Fibroblast of mammary gland (primary cell): ENCODE measurements at places on chromosomes 1 and 21.
A peak's percentile ranks its signal among the peaks of the same experiment; 100 is the strongest.

- DNase-seq: no peak
Measured at GRCh38 chr1:18954270-18955071, 2.0 kb downstream of the IFFO2 start.

GRCh38 chr1:35773711-35774110 lies 3.9 kb upstream of the CLSPN start:
- no peak for DNase-seq

- DNase-seq: no peak
Measured at GRCh38 chr1:221373795-221374194, 368.1 kb downstream of the DUSP10 start.

DNA sequence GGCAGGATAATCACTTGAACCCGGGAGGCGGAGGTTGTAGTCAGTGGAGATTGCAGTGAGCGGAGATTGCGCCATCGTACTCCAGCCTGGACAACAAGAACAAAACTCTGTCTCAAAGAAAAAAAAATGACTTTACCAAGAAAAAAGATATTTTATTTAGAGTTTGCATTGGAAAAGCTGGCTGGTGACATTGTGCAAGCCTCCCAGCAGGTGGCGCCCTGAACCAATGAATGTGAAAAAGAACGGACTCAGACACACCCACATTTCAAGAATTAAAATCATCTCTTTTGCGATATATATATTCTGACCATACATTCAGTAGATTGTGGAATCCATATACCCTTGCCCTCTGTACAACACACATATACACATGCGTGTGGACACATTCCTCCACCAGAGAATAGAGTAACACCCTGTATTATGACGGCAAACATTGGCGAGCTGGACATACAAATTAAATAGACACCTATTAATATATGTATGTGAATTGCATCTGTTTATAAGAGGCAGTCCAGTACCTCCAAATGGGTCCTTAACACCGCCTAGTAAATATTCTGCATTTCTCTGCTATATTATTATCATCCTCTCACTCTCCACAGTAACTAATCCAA lies 39.0 kb upstream of the CADM3 start:
- peak; percentile 68 for DNase-seq

GRCh38 chr21:45415943-45416611 lies 11.1 kb downstream of the COL18A1 start:
- DNase-seq: no peak

DNA sequence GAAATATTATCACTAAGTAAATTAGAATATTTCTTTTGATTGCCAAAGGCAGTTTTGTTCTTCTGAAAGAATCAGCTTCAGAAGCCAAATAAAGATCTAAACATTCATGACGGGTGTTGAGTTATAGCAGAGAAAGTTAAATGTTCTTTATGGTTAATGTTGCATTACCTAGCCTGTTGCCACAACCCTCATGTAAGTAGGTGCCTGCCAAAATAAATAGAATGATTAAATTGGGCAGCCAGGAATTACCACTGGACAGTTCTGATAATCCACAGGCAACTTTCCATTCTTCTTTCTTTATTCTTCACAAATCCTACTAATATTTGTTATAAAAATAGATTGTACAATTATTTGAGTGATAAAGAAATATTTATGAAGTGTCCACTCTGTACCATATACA lies 217.9 kb upstream of the NRIP1 start:
- peak; percentile 23 for DNase-seq

- no peak for DNase-seq
Measured at GRCh38 chr1:226428791-226429461, 21.0 kb upstream of the PARP1 start.

GRCh38 chr1:79741720-79742421 lies 735.3 kb upstream of the ADGRL4 start:
- DNase-seq: no peak

GRCh38 chr1:23288201-23288600 lies 55.9 kb downstream of the HNRNPR start:
- DNase-seq: no peak

DNA sequence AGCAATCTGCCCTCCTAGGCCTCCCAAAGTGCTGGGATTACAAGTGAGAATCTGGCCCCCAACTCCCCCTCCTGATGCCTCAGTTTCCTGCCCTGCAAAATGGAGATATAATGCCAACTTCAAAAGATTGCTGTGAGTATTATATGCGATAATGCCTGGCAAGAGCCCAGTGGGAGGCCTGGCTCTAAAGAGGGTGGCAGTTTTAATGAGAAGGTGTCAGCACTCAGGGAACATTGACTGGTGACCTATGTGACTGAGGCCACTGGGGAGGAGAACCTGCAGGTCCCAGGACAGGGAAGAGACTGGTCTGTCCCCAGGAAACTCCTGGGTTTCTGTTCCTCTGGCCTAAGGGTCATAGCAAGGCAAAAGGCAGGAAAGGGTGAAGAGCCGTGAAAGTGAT lies 11.0 kb downstream of the HSPG2 start:
- DNase-seq: no peak

- peak; percentile 53 for DNase-seq
Measured at GRCh38 chr1:198157847-198158725, 1.3 kb downstream of the NEK7 start.

GRCh38 chr1:92973203-92973897 lies 12.1 kb upstream of the DIPK1A start:
- no peak for DNase-seq

- DNase-seq: no peak
Measured at GRCh38 chr1:64472805-64473204, 2.9 kb downstream of the CACHD1 start.

DNA sequence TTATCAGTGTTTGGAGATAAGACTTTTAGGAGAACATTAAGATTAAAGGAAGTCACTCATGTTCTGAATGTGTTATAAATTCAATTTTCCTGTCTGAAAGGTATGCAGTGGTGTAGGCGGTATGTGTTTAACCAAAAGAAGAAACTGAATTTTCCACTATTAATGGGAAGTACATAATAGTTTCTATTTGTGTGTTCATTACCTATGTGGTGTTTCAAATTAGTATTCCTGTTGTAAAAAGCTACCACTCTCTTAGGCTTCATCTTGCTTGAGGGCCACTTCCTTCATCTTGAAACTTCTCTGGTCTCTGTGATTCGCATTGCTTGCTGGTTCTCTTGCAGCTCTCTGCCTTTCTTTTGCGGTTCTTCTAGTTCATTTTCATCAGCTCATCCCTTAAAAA lies 123.4 kb downstream of the HLX start:
- no peak for DNase-seq

GRCh38 chr1:80673935-80674597 lies 1126.7 kb upstream of the ADGRL2 start:
- no peak for DNase-seq

GRCh38 chr1:20684651-20685050 lies 23.5 kb upstream of the DDOST start:
- no peak for DNase-seq

DNA sequence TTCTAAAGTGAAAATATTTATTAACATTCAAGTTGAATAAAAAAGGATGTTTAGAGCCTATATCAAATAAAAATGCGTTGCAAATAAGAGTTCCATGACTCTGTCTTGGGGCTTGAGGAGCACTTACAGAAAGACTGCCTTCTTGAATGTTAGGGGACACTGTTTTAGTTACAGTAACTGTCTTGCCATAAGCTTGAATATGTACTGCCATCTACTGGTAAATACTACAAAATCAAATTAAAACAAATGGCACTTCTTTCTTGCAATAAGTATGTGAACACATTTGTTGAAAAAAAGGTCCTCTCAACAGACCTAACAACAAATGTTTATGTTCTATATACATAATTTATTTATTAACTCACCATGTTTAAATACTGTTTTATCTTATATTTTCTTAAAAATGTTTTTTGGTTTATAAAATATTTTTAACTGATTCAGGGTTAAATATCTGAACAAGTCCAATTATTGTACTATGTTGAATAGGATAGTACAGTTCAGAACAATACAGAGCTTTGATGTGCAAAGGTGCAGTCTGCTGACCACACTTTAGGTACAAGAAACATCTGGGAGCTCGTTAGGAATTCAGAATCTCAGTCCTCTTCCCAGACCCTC lies 199.5 kb downstream of the LRRIQ3 start:
- DNase-seq: peak; percentile 51

- peak; percentile 100 for DNase-seq
Measured at GRCh38 chr1:226820941-226821718, 49.3 kb upstream of the PSEN2 start.

DNA sequence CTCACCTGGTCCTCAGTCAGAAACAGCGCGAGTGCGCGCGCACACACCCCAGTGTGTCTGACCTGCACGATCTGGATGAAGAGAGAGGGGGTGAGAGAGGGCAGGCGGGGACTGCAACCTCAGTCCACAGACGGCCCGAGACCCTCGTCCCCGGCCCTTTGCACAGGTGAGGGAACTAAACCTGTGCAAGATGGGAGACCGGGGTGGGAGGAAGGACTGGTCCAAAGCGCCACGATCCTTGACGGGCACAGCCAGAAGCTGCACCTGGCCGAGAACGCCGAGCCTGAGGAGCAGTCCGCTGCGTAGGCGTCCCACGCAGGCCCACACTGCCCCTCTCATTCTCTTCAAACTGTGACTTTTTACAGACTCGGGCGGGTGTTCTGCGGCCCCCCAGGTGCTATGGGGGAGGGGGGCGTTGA lies 519 bp upstream of the IQCC start:
- DNase-seq: no peak

- peak; percentile 14 for DNase-seq
Measured at GRCh38 chr1:79760531-79760930, 754.0 kb upstream of the ADGRL4 start.

DNA sequence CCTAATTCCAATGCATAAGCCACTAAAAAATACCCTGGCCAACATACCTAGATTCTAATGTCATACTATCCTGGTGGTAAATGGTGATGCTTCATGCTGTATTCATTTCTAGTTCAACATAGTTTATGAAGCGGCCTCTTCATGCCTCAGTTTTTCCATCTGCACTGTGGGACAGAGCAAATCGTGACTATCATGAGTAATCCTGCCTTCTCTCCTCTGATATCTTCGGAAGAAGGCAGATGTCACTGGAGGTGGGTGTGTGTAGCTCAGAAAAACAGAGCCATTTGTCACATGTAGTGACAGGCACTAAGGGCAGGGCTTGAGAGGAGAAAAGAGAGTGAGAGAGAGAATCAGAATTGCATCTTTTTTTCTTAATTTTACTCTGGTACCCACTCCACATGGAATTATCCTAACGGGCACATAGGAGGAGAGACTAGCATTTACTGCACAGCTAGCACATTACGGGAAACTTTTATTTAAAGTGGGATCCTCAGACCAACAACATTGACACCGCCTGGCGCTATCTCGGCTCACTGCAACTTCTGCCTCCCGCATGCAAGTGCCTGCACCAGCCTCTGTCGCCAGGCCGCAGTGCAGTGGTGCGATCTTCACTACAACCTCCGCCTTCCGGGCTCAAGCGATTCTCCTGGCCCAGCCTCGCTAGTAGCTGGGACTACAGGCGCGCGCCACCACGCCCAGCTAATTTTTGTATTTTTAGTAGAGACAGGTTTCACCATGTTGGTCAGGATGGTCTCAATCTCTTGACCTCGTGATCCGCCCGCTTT lies 78.4 kb upstream of the KCNA3 start:
- DNase-seq: no peak

GRCh38 chr1:77051425-77051824 lies 167.8 kb downstream of the PIGK start:
- DNase-seq: no peak

DNA sequence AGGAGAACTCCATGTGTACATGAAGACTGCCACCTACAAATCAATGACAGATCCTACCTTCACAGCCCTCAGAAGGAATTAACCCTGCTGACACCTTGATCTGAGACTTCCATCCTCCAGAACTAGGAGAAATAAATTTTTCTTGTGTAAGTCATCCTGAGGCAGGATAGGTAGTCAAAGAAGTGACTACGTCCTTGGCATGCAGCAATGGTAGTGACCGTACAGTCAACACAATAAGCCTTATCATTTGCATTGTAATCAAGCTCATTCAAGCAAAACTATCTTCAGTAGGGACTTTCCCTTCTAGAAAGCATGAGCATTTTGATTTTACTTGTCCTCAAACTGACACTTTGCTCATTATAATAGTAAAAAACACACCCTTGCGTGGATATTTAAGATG lies 64.0 kb upstream of the KCNK1 start:
- no peak for DNase-seq

DNA sequence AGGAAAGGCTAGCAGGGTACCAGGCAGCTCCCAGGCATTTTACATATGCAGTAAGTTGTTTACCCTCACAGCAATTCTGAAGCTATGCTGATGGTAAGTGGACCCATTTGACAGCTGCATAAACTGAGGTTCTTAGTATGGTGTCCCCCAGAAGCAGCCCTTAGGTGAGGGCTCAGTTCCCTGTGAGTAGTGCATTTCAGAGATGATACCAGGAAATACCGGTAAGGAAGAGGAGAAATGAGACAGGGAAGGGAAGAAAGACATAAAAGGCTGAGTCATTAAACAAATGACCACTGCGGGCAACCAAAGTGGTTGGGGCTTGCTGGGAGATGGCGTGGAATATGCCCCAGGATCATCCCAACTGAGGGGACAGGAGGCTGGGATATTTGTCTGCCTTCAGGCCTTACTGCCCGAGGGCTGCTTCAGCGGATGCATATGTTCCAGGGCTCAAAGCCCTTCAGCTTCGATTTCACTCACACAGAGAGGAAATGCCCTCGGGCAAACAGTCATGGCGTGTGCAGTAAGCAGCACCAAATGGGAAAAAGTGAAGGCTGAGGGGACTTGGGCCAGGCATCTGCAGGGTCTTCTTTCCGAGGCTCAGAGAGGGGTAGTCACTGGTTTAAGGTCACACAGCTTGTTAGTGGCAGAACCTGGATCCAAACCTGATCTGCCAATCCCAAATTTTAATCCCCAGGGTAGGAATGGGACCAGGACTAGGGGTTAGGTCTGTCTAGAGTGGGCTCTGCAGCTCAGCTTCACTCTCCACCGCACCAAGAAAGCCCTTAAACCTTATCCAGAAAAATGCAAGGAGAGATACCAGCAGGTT lies 133.7 kb upstream of the RUNX3 start:
- DNase-seq: no peak

DNA sequence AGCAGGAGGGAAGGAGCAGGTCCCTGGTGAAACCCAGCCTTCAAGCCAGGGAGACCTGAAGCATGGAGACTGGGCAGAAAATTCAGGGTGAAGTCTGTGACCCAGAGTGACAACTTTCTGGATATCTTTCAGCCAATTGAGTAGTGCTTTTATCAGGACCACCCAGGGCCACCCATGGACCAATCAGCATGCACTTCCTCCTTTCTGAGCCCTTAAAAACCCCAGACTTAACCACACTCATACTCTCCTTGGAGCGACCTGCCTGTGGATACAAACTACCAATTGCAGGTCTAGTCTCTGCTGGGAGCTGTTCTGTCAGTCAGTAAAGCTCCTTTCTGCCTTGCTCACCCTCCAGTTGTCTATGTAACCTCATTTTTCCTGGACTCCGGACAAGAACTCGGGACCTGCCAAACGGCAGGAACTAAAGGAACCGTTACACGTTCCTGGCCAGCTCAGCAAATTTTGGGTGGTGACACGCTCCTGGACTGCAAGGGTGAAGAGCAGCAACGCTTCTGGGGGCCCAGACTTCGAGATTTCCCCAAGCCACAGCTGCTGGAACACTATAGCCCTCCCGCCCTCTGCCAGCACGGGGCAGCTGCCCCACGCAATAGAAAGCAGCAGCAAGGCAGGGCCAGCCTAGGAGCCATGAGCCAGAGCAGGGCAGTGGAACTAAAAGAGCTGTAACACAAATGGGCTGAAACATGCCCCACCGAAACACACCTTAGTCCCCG lies 1183.4 kb downstream of the AMY1C start:
- no peak for DNase-seq

GRCh38 chr1:219298571-219299148 lies 125.0 kb downstream of the LYPLAL1 start:
- DNase-seq: peak; percentile 11
